Activated naive CD4-positive, alpha-beta T cell treated with anti-CD3 and anti-CD28 coated beads, Interleukin-2, amount 10 ng/mL, durations not matched to agents 5 hours and 36 hours (primary cell): ENCODE measurements at places on chromosomes 12 and 14. TPM values are rescaled to one million over a fixed set of nuclear protein-coding genes. Genes with fewer than 3 reads are reported as not detected.

The ZCCHC8 gene
- 39.8 TPM for total RNA-seq

The SLC25A47 gene
- total RNA-seq: not detected

The OXA1L gene
- total RNA-seq: 140 TPM

The MEG3 gene
- not detected for total RNA-seq

The ADAM21 gene
- total RNA-seq: not detected

The LPCAT3 gene
- 34.7 TPM for total RNA-seq

The CCDC198 gene
- not detected for total RNA-seq

The C12orf60 gene
- 0.66 TPM for total RNA-seq

The RIN3 gene
- total RNA-seq: 63.2 TPM

The OR6C68 gene
- not detected for total RNA-seq
